Hematopoietic multipotent progenitor cell treated with erythropoietin and hydrocortisone succinate and interleukin-3 and kit ligand, for 8 days (in vitro differentiated cells): ENCODE measurements at places on chromosomes 12 and 14.

DNA sequence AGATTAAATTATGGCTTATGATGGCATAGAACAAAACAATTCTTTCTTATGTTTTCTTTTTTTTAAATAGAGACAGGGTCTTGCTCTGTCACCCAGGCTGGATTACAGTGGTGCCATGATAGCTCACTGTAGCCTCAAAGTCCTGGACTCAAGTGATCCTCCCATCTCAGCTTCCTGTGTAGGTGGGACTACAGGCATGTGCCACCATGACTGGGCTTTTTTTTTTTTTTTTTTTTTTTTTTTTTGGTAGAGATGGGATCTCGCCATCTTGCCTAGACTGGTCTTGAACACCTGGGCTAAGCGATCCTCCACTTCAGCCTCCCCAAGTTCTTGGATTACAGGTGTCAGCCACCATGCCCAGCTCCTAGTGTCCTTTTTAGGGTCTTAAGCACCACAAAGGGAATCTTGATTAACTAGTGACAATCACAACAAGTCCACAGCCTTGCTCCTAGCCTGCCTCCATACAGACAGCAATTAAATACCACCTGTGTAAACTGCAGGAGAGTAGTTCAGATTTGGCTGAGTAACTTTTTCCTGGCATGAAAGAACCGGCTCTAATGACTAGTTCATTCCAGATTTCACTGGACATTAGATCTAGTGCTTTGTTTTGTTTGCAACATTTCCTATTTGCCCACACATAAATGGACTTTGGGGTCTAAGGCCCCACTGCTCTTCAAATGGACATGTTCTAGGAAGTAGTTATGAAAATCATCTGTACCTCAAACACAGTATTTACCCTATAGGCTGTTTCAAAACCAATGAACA is 61.6 kb downstream of the SH2B3 start:
- no peak for DNase-seq

- peak; percentile 34 for DNase-seq
Observed at GRCh38 chr12:105120551-105120950, 13.0 kb downstream of the WASHC4 start.

GRCh38 chr12:125159702-125160101 is 94.5 kb downstream of the AACS start:
- no peak for DNase-seq

- no peak for DNase-seq
Observed at GRCh38 chr12:103827911-103828391, 13.1 kb downstream of the NT5DC3 start.

DNA sequence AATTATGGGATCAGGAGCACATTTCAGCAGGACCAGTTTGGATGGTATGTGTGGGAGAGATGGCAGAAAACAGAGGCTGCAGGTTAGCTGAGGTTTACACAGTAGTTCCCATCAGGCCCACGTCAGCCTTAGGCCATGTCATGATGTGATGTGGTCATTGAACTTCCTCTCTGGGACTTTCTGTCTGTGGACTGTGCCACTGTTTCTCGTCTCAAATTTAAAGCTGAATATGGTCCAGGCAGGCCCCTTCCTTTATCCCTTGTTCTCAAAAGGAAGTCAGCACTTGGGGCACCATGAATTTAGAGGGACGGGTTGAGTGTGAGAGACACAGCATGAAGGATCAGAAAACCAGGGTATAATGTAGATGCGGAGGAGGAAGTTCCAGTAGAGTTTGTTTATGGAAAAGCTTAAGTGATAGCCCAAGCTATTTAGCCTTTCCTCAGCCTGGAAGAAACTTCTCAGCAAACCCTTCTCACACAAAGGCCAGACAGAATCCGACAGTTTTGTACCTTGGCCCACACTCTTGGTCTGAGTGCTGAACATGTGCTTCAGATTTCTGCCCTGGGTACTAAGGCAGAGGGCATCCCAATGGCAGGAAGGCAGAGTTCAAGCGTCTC is 3.6 kb upstream of the IGFBP6 start:
- DNase-seq = no peak

- no peak for DNase-seq
Observed at GRCh38 chr14:43247877-43248276, 1259.2 kb downstream of the FSCB start.

DNA sequence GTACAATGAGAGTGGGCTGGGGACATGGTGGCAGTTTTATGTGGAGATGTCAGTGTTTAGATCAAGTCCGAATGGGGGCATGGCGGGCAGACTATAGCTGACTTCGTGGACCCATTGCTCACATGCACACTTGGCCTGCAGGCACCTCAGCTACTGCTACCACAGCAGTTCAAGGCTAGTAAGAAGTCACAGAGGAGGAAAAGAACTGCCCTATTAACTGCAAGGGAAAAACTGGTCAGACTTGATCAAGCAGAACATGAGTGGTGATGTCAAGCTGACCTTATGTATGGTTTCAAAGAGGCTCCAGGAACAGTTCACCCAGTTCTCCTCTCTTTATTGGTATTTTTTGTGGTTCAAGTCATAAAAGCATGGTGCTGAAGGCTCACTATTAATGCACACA is 30.2 kb upstream of the FRS2 start:
- no peak for DNase-seq

DNA sequence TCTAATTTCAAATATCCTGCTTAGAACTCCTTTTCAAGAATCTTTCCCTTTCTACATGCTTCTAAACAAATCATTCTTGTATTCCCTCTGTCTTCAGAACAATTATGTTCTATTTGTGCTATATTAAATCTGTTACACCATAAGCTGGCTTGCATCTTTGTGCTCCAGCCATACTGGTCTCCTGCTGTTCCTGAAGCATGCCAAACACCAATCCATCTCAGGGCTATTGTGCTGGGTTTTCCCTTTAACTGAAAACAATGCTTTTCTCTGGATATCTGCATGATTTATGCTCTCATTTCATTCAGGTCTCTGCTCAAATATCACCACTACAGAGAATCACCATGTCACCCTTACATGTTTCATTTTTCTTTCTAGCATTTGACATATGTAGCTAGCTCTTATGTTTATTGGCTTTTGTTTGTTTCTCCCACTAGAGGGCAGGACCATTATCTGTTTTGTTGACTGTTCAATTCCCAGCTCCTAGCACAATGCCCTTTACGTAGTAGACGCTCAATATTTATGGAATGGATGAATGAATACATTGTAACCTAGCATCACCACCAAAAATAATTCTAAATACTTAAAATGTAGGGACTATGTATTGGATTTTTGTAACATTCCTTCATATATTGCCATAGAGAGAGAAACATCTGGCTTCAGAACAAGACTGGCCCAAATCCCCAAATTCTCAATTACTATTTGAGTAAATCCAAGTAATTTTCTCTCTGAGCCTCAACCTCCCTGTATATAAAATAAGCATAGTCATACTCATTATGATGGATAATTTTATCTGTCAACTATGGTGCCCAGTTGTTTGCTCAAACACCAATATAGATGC is 302.0 kb upstream of the SYT1 start:
- peak; percentile 8 for DNase-seq

- DNase-seq = no peak
Observed at GRCh38 chr12:115204957-115205754, 521.2 kb upstream of the TBX3 start.

- no peak for DNase-seq
Observed at GRCh38 chr12:68043435-68043834, 54.2 kb downstream of the IFNG-AS1 start.

- no peak for DNase-seq
Observed at GRCh38 chr12:30696103-30696408, 387 bp upstream of the IPO8 start.

- DNase-seq = peak; percentile 56
Observed at GRCh38 chr12:53327435-53328042, 6.1 kb upstream of the AAAS start.

- DNase-seq = no peak
Observed at GRCh38 chr12:116177017-116177416, 100.5 kb downstream of the MED13L start.

- DNase-seq = no peak
Observed at GRCh38 chr14:71212683-71213107, 305.4 kb downstream of the PCNX1 start.

DNA sequence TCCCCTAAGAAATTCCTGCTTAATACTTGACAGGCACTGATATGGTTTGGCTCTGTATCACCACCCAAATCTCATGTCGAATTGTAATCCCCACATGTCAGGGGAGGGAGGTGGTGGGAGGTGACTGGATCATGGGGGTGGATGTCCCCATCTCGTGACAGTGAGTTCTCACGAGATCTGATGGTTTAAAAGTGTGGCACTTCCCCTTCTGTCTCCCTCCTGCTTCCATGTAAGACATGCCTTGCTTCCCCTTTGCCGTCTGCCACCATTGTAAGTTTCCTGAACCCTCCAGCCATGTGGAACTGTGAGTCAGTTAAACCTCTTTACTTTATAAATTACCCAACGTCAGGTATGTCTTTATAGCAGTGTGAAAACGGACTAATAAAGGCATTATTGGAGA is 198.0 kb downstream of the FOXN3 start:
- DNase-seq = no peak

GRCh38 chr14:60656686-60657455 is 7.6 kb upstream of the SIX1 start:
- DNase-seq = peak; percentile 43

DNA sequence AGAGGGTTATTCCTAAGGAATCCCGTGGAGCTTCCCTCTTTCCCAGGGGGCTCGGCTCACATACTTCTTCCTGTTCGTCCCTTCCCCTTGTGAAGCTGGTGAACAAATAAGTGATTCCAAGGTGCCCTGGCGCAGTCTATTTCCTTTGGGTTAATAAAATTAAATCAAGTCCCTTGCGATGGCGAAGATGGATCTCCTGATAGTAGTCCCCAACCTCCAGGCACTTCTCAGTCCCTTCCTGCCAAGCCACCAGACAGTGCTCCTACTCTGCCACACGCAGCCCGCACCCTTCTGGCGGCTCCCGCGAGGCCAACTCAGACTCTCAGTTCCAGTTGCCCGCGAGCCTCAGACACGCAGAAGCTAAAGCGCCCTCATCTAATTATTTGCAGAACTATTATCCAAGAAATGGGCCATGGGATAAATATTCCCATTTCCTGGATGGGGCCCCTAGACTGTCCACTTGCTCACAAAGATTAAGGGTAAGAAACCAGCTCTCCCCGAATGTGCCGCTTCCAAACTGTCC is 2.4 kb upstream of the SIX6 start:
- no peak for DNase-seq

- peak; percentile 76 for DNase-seq
Observed at GRCh38 chr12:59736786-59737185, 141.0 kb downstream of the SLC16A7 start.

GRCh38 chr12:3086729-3087323 is 9.6 kb downstream of the TSPAN9 start:
- DNase-seq = no peak

DNA sequence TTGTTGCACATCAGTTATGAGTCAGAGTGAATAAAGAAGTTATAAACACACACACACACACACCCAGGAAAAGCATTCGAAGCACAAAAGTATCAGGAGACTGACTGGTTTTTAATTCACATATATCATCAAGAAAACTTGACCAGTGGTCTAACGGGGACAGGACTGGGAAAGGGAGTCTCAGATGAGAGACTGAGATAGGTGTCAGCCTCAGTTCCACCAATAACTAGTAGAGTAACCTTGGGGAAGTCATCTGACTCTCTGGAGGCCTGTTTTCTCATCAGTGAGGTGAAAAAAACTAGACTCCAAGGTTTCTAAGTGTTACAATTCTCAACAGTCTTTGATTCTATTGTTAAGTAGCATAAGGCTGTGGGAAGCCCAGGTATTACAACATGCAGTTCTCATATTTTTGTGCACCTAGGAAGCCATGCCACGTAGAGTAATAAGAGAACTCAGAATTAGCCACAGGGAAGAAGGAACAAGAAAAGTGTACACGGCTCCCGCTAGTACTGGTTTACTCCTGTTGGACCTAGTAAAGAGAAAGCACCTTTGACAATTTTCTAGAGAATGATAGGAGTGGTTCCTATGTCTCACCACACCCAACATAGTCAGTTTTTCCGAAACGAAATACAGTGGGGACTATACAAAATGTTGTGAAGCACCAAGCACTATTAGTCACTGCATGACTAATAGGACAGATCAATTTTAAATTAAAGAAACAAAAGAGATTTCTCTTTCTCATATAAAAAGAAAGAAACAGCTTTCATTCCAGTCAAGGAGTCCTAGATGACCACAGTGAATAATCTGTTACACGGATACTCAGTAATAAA is 5.0 kb downstream of the PPTC7 start:
- peak; percentile 75 for DNase-seq

- no peak for DNase-seq
Observed at GRCh38 chr12:11718768-11719253, 69.3 kb downstream of the ETV6 start.

- DNase-seq = no peak
Observed at GRCh38 chr14:35362911-35363374, 41.6 kb downstream of the NFKBIA start.

- DNase-seq = no peak
Observed at GRCh38 chr14:74852922-74853530, 22.9 kb downstream of the PROX2 start.

DNA sequence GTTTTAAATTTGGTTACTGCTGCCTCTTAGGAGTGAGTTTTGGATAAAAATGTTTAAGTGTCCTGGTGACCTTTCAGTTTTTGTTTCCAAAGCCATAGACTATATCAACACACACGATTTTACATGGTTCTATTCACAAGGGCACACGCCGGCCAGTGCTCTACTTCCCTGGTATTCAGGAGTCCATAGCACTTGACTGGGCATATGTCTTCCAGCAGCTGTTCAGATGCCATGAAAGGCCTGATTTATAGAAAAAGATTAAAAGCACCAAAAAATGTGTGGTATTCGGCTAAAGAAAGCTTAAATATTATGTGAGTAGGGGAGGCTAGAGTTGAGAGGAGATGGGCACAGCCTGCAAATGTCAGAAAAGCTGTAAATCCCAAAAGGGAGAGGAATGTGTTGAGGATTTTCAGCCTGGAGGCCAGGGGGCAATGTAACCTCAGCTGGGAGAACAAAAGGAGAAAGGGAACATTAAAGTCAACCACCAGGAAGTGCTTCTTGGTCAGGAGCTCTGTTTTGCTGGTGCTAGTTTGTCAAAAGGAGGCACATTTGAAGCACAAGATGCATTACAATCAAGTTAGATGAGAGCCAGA is 478.4 kb downstream of the RAD51B start:
- DNase-seq = no peak

- DNase-seq = no peak
Observed at GRCh38 chr14:85867450-85867849, 337.5 kb downstream of the FLRT2 start.

- DNase-seq = no peak
Observed at GRCh38 chr14:60487211-60487610, 1.3 kb upstream of the C14orf39 start.
